ENCODE measurements at places on chromosomes 5 and 9.
A peak's percentile ranks its signal among the peaks of the same experiment; 100 is the strongest.

- DNase-seq = no peak
Observed at GRCh38 chr5:579746-580366, 32.3 kb upstream of the CEP72 start.

- DNase-seq = no peak
Observed at GRCh38 chr9:80074439-80074838, 502.7 kb downstream of the TLE4 start.

DNA sequence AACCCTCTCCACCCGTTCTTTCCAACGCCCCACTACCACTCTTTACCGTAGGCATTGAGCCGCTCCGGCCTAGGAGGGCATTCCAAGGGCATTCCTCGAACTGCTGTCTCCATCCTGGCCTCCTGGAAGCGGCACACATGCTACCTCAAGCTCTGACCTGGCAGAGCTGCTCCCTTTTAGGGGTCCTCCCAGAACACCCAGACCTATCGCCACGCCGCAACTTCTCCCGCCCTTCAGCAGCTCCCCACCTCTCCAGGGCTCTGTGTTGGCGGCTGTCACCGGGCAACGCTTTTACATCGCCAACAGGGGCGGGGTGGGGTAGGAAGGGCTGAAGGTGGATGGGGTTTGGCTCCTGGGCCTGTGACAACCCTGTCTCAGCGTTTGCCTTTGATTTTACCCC is 4.6 kb upstream of the MYORG start:
- DNase-seq = no peak

- DNase-seq = peak; percentile 46
Observed at GRCh38 chr9:73039271-73040263, 86.7 kb upstream of the ALDH1A1 start.

DNA sequence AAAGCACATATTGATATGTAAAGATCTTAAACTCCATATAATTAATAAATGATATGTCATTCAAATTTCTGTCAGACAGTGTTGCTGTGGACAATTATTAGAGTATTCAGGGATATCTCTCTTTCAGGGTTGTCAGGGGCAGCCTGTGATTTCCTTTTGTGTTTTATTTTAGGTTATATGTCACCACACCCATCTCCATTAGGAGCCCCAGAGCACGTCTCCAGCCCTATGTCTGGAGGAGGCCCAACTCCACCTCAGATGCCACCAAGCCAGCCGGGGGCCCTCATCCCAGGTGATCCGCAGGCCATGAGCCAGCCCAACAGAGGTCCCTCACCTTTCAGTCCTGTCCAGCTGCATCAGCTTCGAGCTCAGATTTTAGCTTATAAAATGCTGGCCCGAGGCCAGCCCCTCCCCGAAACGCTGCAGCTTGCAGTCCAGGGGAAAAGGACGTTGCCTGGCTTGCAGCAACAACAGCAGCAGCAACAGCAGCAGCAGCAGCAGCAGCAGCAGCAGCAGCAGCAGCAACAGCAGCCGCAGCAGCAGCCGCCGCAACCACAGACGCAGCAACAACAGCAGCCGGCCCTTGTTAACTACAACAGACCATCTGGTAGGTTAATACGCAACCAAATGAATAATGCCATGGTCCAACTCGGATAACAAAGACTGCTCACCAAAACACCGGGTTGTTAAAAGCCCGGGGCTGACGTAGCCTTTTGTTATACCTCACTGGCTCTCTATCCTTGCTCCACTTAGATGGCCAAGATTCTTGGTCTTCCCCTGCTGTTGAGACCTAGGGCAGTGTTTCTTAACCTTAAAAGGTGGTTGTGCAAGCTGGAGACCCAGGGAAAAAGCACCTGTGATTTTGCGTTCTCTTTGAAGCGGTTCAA is 24.4 kb downstream of the SMARCA2 start:
- no peak for DNase-seq

DNA sequence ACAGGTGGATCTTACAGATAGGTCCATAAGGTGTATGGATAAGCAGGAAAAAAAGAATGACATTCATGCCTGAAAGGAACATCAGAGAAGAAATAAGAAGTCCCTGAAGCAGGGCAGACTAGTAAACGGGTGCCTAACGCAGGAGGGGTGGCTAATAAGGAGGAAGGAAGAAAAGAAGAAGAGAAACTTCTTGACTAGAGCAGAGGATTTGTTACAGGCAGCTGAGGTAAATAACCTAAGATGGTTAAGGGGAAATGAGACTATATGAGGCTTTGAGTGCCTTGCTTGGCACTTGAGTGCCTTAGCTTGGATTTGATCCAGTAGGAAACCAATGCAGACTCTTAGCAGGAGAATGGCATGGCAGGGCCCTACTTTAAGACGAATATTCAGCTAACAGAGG is 313.5 kb upstream of the PDE4D start:
- no peak for DNase-seq

DNA sequence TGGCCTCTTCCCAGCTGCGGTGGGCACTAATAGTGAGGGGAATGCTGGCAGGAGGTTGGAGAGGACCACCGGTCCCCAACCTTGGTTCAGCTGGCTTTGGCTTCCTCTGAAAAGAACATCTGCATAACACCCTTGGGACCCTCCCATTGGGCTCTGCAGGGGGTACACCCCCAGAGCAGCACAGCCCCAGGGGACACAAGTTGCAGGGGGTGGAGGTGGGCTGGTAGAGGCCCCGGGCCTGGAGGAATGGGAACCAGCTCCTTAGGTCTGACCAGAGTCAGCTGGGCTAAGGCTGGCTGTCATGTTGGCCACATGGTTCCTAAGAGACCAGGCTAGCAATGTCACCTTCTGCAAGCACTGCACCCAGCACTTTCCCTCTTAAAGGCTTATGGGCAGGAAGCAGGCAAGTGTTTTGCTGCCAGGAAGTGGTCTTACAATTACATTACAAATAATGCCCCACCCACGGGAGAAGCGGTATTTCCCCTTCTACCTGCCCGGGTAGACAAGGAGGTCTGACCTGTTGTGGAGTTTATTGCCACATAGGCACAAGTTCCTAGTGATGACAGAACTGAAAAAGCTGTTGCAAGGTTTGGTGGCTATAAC is 18.1 kb downstream of the GCNT4 start:
- no peak for DNase-seq

DNA sequence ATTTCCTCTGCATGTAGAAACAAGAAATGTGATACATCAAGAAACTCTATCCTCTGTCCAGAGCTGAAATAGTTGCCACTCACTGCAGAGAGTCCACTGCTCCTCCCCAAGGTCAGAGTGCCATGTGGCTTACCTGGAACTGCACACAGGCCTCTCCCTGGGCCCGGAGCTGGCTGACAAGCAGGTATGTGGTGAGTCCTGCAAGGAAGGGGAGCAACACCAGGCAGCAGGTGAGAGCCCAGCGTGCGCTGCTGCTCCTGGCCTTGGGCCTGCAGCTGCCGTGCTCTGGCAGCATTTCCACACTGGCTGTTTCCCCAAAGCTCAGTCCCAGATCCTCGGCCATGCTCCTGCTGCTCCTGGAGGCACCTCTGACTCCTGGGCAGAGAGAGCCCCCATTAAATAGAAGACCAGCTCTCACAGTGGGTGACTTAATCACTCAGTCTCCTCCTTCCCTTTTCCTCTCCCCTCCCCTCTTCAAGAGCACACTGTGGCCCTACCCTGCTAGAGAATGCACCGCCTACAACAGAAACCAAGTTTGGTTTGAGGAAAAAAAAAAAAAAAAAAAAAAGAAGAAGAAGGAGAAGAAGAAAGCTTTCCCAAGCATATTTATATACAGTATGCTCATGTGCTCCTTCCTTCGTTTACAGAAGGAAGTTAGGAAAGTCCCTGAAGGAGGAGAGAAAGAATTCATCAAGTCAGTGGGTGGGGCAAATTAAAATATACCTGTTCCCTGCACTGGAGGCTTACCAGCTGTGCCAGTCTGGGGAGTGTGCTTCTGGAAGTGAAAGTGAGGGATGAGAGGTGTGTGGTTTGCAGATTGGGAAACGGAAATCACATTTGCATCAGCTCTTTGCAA is at the start of gene TNFSF15:
TNFSF15 (minus strand) TSS at position 370 of the 856 bp plus-strand sequence; CDS start at position 343, 27 bp downstream.
- peak; percentile 40 for DNase-seq

GRCh38 chr5:123098767-123099513 is 9.9 kb downstream of the PRDM6 start:
- DNase-seq = no peak

DNA sequence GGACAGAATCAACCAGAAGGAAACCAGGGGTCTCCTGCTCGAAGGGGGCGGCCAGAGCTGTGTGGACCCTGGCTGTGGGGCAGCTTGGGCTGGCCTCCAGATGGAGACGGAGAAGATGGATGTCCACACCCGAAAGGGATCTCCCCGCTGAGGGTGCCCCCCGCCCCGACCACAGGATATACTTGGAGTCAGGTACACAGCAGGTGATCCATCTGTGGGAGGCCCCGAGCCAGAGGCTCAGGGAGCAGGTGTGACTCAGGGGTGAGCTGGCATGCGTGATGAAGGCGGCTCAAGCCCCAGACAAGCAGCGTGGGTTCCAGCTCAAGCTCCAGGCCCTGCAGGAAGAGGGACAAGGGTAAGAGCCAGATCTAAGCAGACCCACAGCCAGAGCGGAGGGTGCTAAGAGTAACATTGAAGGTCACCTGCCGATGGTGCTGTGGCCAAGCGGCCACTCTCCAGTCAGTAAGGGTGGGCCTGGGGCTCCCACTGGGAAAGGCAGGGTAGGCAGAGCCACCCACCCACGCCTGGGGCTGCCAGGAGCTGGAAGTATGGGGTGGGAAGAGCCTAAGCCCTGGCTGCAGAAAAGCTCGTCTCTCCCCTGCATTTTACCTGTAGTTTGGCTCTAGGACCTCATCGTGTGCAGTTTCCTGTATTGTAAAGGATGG is 30.6 kb upstream of the MVB12B start:
- no peak for DNase-seq

DNA sequence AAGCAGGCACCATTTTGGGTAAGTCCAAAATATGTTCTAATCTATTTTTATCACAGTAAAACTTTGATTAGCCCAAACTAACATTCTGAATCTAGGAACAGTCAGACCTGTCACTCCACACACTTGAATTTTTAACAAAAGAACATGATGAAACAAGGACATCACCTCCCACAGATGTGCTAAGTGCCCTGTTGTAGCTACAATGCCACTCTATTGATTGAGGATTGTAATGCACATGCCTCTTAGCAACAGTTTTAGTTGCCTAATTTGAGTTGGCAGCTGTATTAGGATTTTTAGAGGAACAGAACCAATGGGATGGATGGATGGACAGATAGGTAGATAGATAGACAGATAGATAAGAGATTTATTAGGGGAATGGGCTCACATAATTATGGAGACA is 20.3 kb upstream of the RNF20 start:
- DNase-seq = no peak

- no peak for DNase-seq
Observed at GRCh38 chr9:113568081-113568435, 104.5 kb downstream of the RGS3 start.

DNA sequence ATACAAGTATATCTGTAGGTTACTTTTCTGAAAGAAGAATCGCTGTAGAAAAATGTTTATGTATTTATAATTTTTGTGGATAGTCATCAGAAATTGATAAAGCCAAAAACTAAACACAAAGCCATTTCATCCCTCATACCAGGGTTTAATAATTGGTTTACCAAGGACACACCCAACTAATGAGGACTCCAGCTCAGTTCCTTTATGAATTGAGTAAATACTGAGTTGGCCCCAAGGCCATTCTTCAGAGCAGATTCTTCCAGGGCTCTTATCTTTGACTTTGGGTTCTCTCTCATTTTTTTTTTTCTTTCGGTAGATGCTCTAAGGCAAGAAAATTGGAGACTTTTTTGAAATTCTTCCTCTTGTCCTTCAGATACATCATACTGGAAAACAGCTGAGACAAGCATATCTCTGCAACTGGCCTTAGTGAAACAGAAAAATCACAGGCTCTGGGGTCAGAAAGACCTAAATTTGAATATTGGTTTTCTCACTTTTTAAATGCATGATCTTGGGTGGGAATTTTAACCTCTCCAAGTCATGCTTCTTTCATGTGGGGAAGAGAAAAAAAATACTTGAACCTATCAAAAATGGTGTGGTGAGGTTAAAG is 401.8 kb downstream of the ARHGEF28 start:
- no peak for DNase-seq

- DNase-seq = no peak
Observed at GRCh38 chr5:180786531-180787398, 15.8 kb downstream of the MGAT1 start.

DNA sequence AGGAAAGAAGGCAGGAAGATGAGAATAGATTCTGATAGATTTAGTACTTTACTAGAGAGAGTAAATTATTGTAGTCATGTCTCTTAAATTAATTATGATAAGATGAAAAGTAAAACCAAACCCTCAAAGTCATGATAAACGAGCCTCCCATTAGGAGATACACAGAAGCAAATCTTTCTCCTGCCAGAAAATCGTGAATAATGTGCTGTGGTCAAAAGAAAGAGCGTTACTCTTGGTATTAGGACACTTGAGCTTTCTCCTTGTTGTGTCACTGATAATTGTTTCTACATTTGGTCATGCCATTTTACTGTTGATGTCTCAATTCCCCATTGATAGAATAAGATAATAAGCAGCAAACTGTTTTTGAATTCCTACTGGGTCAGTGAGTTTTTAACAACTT is 562.8 kb upstream of the TLE4 start:
- peak; percentile 52 for DNase-seq
